NCI-H1436 (cell line): ENCODE measurements at places on chromosomes 7 and 10.

DNA sequence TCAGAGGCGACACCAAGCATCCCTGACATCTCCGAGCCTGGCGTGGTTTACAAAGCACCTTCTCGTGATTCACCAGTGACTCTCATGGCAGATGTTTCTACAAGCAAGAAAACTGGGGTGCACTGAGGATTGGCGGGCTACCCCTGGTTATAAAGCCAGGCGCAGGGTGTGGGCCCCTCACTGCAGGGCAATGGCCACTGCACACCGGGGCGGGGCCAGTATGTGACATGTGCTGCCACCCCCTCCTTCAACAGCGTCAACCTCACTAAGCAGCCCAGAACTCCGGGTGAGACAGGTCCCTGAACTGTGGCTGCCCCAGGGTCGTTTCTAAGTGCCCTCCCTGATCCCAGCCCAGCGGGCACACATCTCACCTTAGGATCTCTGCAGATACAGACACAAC, 63.8 kb downstream of the CHST15 start:
- DNase-seq: no peak

- DNase-seq: no peak
Measured at GRCh38 chr10:3776796-3777571, 8.0 kb downstream of the KLF6 start.

DNA sequence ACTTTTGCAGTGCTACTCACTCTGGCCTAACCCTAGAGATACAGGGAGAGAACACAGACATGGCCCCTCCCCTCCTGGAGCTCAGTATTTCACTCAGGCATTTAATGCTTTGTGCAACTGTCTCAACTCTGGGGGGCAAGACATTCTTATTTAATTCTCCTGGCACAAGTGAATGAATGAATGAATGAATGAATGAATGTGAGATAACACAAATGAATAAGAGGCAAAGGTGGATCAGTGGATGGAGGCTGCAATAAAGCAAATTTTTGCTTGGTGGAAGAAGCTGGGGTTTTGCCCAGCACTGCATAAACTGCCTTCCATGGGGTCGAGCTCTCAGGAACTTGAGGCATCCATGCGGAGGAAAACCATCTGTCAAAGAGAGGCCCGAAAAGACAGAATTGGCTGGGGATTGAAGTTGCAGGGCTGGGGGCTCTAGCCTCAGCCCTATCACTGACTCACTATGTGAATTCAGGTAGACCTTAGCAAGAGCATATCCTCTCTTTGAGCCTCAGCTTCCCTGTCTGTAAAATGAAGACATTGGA, 441.4 kb upstream of the ZMIZ1 start:
- no peak for DNase-seq

DNA sequence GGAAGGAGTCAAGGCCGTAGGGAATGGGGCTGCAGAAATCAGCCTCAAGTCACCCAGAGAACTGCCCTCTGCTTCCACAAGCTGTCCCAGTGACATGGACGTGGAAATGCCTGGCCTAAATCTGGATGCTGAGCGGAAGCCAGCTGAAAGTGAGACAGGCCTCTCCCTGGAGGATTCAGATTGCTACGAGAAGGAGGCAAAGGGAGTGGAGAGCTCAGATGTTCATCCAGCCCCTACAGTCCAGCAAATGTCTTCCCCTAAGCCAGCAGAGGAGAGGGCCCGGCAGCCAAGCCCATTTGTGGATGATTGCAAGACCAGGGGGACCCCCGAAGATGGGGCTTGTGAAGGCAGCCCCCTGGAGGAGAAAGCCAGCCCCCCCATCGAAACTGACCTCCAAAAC, 50.2 kb upstream of the PDCD4 start:
- no peak for DNase-seq

DNA sequence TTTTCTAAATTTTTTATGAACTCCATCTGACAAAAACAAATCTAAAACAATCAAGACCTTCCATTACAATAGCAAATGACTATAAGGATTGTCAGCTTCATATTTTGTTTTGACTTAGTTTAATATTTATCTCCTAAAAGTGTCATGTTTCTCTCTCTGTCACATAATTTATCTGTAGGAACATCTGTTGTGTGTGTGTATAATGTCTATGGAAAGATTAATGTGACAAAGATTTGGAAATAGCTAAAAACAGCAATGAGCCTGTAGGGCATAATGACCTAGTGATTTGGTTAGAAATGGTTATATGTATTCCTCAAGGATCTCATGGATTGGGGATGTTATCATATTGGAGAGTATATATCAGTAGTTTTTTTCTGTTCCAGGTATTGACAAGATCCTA, 69.6 kb upstream of the MDFIC start:
- no peak for DNase-seq

- no peak for DNase-seq
Measured at GRCh38 chr7:954330-955238, at the start of gene ADAP1. TSS of gene ADAP1 (minus strand) at chr7:954680. CDS start at chr7:954477, 203 bp downstream.

DNA sequence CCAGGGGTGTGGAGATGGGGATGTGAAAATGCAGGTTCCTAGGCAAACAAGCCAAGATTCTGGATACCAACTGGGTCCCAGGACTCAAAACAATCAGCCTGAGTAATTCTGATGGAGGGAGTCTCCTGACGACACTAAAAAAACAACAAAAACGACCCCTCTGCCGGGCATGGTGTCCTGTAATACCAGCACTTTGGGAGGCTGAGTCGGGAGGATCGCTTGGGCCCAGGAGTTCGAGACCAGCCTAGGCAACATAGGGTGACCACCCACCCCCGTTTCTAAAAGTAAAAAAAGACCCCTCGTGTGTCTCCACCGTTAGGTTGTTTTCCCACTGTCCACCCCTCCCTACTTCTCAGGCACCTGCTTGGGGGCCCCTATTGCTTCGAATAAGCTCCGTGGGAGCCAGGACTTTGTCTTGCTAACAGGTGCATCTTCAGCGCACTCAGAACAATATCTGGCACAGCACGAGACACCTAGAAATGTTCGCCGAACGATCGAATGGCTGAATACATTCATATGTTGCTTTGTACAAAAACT, 743 bp upstream of the NRF1 start:
- DNase-seq: no peak
